IPS DF 19.7 (cell line): ENCODE measurements at places on chromosomes 12 and 14.

GRCh38 chr14:47009615-47010014 lies 358.0 kb upstream of the RPL10L start:
- DNase-seq, result no peak

- DNase-seq, result no peak
Observed at GRCh38 chr12:132152411-132152821, 8.2 kb downstream of the NOC4L start.

DNA sequence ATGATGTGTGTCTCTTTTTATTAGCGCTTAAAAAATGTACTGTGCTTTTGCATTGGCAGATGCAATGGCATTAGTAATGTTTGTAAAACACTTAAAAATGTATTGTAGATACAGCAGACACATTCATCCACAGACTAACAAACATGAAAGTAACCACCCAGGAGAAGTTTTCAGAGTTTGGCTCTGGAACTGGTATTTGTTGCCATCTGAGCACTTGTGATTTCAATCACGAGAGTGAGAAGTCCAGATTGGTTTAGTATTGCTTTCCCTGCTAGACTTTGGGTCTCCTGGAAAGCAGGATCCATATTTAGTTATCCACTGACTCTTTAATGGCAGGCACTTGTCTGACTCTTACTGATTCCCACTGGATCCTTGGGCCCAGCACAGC lies 13.2 kb downstream of the RASSF8 start:
- no peak for DNase-seq

GRCh38 chr12:119183942-119184695 lies 5.4 kb downstream of the HSPB8 start:
- no peak for DNase-seq

DNA sequence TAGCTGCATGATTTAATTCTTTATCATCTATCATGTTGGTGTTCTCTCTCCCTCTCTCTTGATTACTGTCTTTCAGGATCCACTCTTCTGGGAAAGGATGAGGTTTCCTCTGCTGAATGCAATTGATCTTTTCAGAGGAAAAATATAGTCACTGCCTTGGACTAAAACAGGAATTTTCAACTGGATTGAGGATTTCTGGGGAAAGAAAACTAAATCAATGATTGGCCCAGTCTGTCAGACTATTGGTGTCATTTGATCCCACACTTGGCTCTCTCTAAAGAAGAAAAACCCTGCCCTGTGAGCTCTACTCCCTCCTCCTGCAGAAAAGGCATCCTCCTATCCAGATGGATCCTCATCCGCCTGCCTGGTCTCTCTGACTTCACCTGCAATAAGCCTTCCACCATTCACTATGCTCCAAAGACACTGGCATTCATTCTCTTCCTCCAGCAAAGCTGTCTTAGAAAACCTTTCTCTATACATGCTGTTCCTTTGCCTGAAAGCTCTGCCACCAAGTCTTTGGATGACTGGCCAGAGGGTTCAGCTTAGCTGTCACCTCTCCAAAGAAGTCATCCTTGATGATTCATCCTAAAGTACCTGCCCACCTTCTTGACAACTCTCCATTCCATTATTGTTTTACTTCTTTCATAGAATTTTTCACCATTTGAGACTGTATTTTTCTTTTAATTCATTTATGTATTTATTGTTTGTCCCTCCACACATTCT lies 127.7 kb upstream of the CAND1 start:
- DNase-seq, result no peak

- DNase-seq, result no peak
Observed at GRCh38 chr12:109950625-109951024, 45.5 kb downstream of the GIT2 start.

DNA sequence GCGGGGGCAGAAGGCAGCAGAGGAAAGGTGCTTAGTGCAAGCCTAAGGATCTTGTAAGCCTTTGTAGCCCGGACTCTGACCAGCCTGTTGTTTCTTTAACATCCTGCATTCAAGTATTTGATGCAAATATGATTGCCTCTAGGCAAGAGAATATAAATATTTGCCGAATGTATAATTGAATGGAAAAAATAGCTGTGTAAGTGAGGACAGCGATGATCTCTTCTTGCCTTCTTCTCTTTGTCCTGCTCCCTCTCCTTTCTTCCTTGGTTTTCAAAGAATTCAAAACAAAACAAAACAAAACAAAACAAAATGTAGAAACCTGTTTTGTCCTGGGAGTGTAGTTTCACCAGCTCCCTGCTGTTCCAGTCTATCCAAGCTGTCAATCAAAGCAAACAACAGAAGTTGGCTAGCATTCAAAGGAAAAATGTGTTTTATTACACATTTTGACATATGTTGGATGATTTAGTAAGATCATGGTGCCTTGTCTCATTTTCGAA lies 74.9 kb upstream of the CPM start:
- no peak for DNase-seq

DNA sequence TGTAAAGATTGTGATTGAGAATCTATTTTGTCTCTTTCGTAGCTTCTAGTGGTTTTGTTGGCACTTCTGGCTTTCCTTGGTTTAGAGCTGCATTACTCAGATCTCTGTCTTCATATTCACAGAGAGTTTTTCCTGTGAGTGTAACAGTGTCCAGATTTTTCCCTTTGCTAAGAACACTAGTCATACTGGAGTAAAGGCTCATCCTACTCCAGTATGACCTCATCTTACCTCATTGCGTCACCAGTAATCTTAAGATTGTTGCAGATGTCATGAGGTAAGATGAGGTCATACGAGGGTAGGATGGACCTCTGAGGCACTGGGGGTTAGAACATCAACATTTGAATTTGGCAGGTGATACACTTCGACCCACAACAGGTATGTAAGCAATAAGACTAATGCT lies 461.2 kb downstream of the FLRT2 start:
- DNase-seq, result no peak

- DNase-seq, result no peak
Observed at GRCh38 chr14:97457575-97458085, 660.4 kb downstream of the VRK1 start.
